AG10803 (cell line): ENCODE measurements at places on chromosomes 3 and 15.
A peak's percentile ranks its signal among the peaks of the same experiment; 100 is the strongest.

DNA sequence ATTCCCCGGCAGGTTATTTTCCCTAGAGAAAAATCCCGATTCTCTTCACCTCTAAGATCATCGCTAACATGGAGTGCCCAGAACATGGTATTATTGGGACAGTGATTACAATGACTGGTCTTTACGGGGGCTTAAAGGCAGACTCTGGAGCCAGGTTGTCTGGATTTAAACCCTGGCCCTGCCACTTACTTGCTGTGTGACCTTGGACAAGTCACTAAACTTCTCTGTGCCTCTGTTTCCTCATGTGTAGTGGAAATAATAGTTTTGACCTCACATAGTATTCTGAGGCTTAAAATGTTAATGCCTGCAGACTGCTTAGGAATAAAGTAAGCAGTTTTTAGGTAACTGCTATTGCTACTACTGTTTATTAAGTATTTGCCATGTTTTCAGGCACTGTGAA lies 4.4 kb downstream of the PLA2G4D start:
- no peak for DNase-seq

GRCh38 chr3:98512576-98512975 lies 10.1 kb downstream of the CLDND1 start:
- no peak for DNase-seq

GRCh38 chr3:150299201-150299600 lies 108.9 kb upstream of the TSC22D2 start:
- no peak for DNase-seq

DNA sequence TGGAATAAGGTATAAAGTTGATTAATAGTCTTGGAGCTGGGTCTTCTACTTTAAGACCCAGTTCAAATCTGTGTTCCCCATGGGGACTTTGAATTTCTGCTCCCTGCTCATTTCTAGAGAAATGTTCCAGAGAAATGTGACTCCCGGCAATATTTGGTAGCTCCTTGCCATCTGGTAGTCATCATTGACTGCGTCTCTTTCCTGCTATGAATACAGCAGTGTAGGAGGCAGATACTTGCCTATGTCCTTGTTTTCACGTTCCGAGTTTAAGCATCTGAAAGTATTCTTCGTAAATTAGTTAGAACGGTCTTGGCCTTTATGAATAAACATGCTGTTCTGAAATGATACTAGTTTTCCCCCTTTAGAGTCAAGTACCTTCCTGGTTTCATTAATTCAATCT lies 352.9 kb downstream of the PTPRG start:
- DNase-seq, result peak; percentile 49

DNA sequence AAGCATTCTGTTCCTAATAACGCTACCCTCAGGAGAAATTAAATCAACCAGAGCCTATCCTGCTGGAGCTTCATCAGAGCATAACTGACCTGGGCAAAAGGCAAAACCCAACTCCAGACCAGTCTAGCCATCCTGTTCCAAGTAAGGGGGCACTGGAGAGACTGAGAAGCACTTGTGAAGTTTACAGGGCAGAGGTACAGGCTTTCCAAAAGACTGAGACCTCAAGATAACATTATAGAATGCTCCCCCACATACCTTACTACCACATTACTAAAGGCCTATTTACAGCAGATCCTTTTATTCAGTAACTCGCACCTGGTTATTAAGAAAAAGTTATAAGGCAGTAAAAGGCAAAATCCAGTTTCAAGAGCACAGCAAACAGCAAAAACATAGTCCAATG lies 35.5 kb downstream of the RFX7 start:
- DNase-seq, result no peak

DNA sequence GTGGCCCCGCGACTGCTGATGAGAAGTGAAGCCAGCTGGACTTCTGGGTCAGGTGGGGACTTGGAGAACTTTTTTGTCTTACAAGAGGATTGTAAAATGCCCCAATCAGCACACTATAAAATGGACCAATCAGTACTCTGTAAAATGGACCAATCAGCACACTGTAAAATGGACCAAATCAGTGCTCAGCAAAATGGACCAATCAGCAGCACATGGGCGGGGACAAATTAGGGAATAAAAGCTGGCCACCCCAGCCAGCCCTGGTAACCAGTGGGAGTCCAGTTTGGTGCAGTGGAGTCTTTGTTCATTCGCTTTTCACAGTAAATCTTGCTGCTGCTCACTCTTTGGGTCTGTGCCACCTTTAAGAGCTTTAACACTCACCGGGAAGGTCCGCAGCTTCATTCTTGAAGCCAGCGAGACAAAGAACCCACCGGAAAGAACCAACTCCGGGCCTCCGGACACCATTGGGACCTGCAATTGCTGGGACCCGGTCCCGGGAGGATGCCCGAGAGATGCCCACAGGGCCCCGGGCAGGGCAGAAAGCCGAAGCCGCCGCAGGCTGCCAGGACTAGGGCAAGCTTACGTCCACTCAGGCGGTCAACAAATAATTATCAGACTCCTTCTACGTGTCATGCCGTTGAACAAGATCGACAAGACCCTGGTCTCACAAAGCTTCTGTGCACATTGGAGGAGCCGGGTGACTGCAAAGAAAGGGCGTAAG lies 8.3 kb upstream of the NR2E3 start:
- no peak for DNase-seq

- no peak for DNase-seq
These were observed 145.8 kb downstream of the CBLB start for GRCh38 chr3:105722943-105723556.
